Adrenal gland (tissue), 19 donors: ENCODE measurements at places on chromosomes 11 and 22. TPM values are rescaled to one million over a fixed set of nuclear protein-coding genes. Genes with fewer than 3 reads are reported as not detected.
A peak's percentile ranks its signal among the peaks of the same experiment; 100 is the strongest.

DNA sequence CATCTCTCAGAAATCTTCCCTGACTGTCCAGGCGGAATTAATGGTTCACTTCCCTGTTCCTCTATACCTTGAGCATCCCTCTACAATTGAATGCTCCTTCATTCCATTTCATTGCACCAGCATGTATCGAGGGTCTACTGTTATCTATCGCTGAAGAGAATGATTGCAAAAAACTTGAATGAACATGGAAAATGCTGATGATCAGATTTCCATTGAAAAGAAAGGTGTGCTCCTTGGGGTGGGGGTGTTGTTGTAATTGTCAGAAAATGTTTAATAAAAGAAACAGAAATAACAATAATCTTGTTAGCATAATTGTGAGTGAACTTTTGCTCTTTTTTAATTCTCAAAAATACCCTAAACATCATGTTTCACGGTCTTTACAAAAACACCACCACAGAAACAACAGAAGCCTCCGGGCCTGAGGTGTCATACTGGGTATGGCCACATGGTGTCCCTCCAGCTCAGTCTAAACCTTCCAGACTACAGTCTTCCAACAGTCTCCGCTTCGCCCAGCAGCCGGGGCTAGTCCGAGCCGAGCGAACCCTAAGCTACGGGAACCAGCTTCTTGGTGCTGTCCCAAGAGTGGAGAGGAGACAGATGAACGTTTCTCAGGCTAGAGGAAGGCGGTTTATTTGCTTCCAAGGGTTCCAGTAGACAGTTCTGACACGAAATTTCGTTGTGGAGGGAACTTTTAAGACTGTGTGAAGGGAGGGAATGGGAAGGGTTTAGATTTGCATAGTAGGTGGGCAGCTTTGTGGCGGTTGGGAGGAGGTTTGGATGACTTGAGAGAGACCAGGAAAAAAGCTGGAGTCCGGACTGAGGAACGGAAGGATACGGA lies 75.8 kb upstream of the ZBED5 start:
- DNase-seq, result peak; percentile 95
- no peak overlapping the region for H3K27ac ChIP-seq

DNA sequence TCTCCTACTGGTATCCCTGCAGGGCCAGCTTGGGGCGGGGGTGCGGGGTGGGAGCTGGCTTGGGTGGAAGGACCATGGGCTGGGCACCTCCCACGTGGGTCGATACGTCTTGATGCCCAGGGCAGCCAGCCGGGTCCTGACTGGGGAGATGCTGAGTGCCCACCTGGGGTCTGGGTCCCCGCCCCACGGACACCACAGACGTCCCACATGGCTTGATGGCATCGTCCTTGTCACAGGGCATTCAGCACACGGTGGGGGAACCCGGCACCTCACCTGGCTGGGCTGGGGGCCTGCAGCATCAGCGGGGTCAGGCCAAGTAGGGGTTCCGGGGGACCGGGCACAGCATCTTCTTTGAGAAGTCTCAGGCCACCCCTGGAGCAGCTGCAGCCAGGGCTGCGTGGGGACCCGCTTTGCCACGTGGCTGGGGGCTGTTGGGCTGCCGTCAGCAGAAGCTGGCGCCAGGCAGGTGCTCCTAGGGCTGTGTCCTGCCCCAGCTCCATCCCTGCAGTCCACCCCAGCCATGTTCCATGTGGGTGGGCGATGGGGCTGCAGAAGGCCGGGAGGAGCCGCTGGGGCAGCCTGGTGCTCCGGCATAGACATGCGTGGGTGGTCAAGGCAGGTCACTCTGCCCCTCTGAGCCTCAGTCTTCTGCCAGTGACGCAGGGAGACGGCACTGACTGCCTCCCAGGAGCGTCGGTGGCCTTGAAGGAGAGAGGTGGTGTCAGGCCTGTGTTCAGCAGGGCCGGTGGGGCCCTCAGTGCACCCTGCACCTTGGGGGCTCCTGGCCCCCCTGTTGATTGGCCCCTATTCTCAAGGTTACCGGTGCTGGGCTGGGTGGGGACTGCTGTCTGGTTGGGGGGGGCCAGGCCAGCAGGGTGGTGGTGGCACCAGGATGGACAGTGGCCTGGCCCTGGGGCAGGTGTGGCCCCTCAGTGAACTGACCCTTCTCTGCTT lies 8.4 kb downstream of the SELENOO start:
- no peaks in the 10 kb centered on the region for H3K27me3 ChIP-seq
- no peak overlapping the region for H3K4me3 ChIP-seq
- H3K4me1 ChIP-seq, result peaks cover 9% of the 10 kb centered on the region
- DNase-seq, result no peak
- H3K36me3 ChIP-seq, result no peaks in the 10 kb centered on the region
- H3K27ac ChIP-seq, result no peak overlapping the region

DNA sequence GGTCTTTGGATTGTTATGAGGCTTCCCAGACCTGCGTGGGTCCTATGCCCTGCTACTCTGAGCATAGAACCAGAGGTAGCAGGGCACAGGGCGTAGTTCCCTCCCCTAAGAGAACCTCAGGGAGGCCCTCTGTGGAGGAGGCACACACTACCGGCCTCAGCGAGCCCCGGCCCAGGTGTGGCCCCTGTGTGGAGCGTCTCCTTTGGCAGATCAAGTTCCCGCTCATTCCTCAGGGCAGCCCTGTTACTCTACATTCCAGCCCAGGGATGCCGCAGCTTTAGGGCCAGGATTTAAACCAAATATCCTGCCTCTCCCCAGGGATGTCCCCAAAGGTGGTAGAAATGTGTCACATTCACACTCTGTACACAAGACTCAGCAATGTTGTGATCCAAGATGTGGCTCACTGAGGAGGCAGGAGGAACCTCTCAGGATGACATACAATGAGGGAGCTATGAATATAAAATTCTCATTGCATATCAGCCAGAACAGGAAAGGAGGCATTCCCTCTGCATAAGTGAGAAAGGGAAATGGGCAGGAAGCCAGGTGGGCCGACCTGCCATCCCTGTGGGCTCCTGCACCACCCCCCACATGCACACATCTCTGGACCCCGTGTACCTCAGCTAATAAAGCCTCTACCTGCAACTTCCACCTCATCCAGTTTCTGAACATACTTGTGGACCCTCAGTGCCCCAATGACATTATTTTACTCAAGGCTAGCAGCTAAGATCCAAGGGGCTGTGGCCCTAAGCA lies 131.9 kb upstream of the TEAD1 start:
- DNase-seq, result no peak
- H3K36me3 ChIP-seq, result no peaks in the 10 kb centered on the region
- no peak overlapping the region for H3K27ac ChIP-seq
- no peak overlapping the region for H3K4me3 ChIP-seq
- no peaks in the 10 kb centered on the region for H3K27me3 ChIP-seq

GRCh38 chr11:63944987-63945386 lies 6.2 kb downstream of the NAA40 start:
- no peak overlapping the region for H3K4me3 ChIP-seq
- H3K36me3 ChIP-seq, result peaks cover 24% of the 10 kb centered on the region
- H3K27ac ChIP-seq, result peak overlapping the region; percentile 72
- DNase-seq, result peak; percentile 95

GRCh38 chr11:80621871-80622270 lies 1181.0 kb upstream of the TENM4 start:
- H3K4me1 ChIP-seq, result no peaks in the 10 kb centered on the region
- DNase-seq, result no peak
- no peak overlapping the region for H3K4me3 ChIP-seq
- H3K36me3 ChIP-seq, result no peaks in the 10 kb centered on the region
- H3K27ac ChIP-seq, result no peak overlapping the region
- H3K27me3 ChIP-seq, result no peaks in the 10 kb centered on the region

GRCh38 chr11:35678471-35678870 lies 15.9 kb downstream of the TRIM44 start:
- H3K36me3 ChIP-seq, result no peaks in the 10 kb centered on the region
- H3K4me1 ChIP-seq, result peaks cover 4% of the 10 kb centered on the region
- no peaks in the 10 kb centered on the region for H3K27me3 ChIP-seq
- no peak overlapping the region for H3K27ac ChIP-seq
- H3K4me3 ChIP-seq, result no peak overlapping the region

DNA sequence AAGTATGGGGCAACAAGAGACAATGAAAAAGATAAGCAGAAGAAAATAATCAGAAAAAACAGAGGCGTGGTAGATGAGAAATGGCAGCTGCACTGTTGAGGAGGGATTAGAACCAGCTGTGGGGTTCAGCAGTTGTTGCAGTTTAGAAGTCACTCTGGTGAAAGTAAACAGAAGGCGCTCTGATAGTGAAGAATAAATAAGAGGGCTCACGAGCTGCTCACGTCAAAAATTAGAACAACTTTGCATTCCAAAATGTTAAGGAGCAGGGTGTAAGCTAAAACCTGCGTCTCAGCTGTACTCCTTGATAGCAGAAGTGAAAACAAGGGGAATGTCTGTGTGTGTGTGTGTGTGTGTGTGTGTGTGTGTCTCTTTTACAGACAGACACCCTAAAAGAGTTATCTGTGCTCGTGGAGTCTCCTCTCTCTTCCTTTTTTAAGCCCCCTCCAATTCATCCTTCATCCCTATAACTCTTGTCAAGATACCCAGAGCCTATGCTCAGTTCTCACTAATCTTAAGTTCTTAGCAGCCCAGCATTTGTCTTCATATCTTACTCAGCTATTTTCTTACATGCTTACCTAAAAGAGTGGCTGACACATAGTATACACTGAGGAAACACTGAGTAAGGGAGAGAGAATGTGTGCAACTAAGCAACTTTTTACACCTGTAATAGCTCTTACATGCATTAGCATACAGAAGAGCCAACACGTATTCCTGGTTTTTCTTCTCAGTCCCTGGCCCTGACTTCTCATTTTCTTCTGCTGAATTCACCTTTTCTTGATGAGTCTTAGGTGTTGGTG lies 8.9 kb downstream of the TTC17 start:
- H3K27ac ChIP-seq, result no peak overlapping the region
- H3K4me3 ChIP-seq, result no peak overlapping the region
- no peaks in the 10 kb centered on the region for H3K36me3 ChIP-seq
- H3K4me1 ChIP-seq, result no peaks in the 10 kb centered on the region

DNA sequence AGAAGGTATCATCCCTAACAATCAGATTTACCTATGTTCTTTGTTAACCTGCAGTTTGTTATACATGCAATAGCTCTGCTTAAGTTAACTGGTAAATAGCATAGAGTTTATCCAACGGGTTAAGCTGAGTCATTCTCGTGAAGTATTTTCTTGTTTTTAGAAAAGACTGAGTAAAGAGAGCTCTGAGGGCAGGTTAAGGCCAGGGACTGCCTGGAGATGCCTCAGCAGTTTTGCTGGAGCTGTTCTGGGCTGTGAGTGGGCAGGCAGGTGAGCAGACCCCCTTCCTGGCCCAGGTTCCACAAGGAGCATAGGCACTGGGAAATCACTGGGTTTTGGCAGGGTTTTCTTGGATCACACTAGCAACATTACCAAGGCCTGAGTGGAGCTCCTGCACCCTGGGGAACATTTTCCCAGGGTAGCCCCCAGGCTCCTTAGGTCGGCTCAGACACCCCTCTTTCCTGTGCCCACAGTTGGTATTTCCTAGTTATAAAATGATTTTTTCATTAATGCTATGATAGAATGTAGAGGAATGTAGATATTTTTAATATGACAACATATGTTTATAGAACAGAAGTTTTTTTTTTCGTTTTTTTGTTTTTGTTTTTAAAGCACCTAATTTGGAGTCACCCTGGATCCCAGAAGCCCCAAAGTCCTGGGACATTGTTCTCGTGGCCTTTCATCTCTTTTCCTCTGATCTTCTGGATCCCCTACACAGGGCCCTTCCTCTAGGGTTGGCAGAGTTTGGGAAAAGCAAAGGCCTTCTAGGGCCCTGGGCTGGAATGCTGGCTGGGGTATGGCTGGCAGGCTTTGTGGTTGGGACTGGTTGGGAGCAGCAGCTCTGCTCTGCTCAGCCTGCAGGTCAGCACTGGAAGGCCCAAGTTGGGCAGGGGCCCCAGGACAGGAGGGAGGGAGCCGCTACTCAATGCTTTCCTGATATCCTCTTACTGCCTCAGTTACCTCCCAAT lies 26.7 kb downstream of the IRAG1 start:
- DNase-seq, result no peak
- H3K36me3 ChIP-seq, result no peaks in the 10 kb centered on the region
- no peak overlapping the region for H3K4me3 ChIP-seq
- H3K4me1 ChIP-seq, result peaks cover 24% of the 10 kb centered on the region

GRCh38 chr11:11618973-11619435 lies 2.8 kb downstream of the GALNT18 start:
- H3K4me1 ChIP-seq, result peaks cover 11% of the 10 kb centered on the region
- H3K4me3 ChIP-seq, result no peak overlapping the region
- no peak overlapping the region for H3K27ac ChIP-seq
- no peak for DNase-seq

GRCh38 chr11:120389693-120390584 lies 53.7 kb downstream of the ARHGEF12 start:
- H3K36me3 ChIP-seq, result no peaks in the 10 kb centered on the region
- H3K27me3 ChIP-seq, result no peaks in the 10 kb centered on the region
- H3K4me3 ChIP-seq, result no peak overlapping the region
- no peak overlapping the region for H3K27ac ChIP-seq

DNA sequence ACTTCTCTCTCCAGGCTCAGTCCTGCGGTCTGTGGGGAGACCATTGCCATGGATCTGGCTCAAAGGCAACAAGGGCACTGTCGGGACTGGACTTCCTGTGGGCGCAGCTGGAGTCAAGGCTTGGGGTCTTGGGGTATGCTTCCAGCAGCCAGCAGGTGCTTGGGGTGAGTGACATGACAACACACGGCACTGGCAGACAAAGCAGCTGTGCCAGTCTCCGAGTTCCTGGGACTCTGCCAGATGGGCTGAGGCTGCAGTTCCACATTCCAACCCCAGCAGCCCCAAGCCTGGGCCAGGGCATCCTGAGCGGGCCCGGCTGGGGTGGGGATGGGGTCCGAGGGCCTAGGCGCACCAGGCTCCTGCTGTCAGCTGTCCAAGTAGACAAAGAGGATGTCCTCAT lies 12.3 kb downstream of the GUCD1 start:
- peaks cover 6% of the 10 kb centered on the region for H3K4me1 ChIP-seq
- H3K36me3 ChIP-seq, result peaks cover 67% of the 10 kb centered on the region
- DNase-seq, result no peak
- H3K4me3 ChIP-seq, result no peak overlapping the region
- no peak overlapping the region for H3K27ac ChIP-seq

DNA sequence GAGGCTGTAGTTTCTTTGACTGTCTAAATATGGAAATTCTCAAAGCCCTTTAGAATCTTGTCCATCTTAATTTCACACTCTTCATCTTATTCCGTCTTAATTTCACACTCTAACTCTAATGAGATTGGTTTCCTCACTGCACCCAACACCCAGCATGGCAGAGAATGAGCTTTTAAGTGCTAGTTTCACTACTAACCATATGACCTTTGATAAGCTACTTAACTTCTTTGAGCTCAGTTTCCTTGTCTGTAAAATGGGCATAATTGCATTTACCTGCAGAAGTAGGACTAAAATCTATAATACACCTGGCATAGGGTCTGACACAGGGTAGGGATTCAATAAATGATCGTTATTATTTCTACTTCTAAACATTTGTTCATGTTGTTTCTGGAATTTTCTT lies 30.4 kb downstream of the TBCEL start:
- no peak overlapping the region for H3K4me3 ChIP-seq
- no peaks in the 10 kb centered on the region for H3K4me1 ChIP-seq
- no peak overlapping the region for H3K27ac ChIP-seq
- peaks cover 23% of the 10 kb centered on the region for H3K36me3 ChIP-seq
- DNase-seq, result no peak

- DNase-seq, result no peak
- no peak overlapping the region for H3K4me3 ChIP-seq
- H3K27ac ChIP-seq, result no peak overlapping the region
These were observed 1.8 kb upstream of the CD82 start for GRCh38 chr11:44563711-44564110.

ABCC8 gene
- total RNA-seq, result 1.9 TPM

ISX gene
- total RNA-seq, result not detected

PHOX2A gene
- total RNA-seq, result not detected

GSTT2B gene
- 66.6 TPM for total RNA-seq
